ENCODE measurements at places on chromosomes 6 and 20.

GRCh38 chr6:836276-836853, 143.4 kb upstream of the EXOC2 start:
- no peak for DNase-seq

DNA sequence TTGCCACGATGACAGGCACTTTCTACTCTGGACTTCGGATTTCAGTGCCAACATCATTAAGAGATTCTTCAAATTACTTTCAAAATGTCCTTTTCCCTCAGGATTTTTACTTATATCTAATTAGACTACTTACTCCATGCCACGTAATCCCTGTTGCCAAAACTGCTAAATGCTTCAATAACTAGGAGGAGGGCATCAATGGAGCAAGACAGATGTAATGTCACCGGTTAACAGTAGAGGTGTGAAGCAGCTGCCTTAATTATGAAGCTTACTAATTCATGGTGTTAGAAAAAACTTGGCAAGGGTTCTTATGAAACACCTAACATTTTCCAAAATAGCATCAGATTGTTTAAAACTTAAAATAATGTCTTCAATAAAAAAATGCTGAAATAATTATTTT, 111.2 kb upstream of the SIM1 start:
- DNase-seq = no peak

- no peak for DNase-seq
These were observed 27.0 kb upstream of the MLIP start for GRCh38 chr6:54084231-54084630.

DNA sequence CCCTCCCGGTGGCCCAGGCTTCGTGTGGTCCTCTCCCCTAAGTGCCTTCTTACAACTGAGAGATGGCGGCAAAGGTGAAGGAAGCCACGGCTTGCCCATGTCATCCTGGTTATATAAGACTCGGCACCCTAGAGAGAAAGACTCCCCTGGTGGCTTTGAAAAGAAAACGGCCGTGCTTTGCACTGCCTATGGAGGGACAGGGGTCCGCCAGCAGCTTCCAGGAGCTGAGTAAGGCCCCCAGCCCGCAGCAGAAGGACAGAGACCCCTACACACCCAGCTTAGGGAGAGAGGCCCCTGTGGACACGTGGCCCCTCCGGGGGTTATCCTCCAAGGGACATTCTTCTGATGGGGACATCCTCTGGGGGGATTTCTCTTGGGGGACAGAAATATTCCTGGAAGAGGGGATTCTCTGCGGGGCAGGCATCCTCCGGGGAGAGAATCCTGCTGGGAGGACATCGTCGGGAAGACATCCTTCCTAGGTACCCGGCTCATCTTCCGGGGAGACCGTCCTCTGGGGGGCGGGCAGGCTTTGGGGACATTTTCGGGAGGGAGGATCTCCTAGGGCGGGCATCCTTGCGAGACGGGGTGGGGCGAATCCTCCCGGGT, 511 bp upstream of the OGFR start:
- DNase-seq = no peak

DNA sequence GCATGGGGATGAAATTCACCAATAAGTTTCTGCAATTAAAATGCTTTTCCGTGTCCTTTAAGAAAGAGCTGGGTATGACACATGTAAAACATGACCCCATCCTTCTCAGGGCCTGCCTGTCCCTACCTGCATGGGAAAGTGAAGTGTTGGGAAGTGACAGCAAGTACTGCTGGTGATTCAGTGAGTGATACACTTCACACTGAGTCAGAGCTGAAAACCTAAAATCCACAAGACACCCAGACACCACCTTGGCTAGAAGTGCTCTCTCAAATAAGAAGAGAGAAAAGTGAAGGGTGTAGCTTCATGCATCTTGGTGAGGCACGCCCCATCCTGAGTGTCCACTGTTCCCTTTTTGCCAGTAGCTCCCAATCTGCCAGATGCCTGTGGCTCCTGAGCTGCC, 3.3 kb downstream of the RAB22A start:
- DNase-seq = no peak

DNA sequence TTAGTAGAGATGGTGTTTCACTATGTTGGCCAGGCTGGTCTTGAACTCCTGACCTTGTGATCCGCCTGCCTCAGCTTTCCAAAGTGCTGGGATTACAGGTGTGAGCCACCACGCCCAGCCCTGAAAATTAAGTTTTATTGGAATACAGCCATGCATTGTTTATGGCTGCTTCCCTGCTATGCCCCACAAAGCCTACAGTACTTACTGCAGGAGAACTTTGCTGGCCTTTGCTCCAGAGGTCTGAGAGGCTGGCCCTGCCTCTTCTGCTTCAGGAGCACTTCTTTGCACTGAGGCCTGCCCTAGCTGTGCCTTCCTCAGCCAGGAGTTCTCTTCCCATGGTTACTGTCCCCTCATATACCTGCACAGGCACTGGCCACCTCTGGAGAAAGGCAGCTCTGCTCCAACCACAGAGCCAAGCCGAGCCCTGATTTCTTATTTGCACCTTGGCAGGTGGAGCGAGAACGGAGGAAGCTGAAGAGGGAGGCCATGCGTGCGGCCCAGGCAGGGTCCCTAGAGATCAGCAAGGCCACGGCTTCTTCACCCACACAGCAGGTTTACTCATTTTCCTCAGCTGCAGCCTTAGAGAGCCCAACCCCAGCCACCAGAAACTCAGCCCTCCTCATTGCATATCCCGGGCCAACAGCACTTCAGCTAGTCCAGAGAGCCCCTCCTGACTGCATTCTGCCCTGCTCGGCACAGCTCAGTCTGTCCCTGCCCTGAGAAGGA, 20.8 kb downstream of the C20orf173 start:
- no peak for DNase-seq

DNA sequence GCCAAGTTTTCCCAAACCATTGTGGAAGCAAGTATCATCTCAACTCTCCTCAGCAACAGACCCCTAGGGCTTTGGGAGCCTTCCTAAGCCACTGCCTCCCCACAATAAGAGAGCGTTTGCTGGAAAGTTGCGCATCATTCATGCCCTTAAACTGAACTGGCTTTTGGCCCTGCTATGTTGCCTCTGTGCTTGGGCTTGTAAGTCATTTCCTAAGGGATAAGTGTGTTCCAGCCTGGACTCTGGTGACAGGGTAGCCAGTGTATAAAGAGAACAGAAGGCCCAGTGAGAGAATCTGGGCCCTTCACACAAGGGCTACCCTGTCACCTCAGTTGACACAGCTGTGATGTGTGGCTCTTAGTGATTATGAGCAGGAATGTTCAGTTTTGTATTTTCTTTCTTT, 77.8 kb downstream of the COL9A1 start:
- DNase-seq = no peak

- peak; percentile 44 for DNase-seq
These were observed 23.7 kb downstream of the HLA-A start for GRCh38 chr6:29965873-29966601.

DNA sequence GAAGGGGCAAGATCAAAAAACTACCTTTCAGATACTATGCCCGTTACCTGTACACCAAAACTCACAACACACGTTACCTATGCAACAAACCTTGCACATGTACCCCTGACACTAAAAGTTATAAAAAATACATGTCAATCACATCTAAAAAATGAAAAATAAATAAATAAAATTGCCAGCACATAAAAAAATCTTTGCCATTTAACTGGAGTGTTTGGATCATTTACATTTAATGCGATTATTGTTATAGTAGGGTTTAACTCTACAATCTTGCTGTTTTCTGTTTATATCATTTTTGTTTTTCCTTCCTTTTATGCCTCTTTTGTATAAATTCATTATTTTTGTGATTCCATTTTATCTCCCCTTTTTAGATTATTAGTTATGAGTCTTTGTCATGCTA, 106.3 kb downstream of the RFX6 start:
- no peak for DNase-seq

GRCh38 chr6:135667691-135668455, 170.3 kb upstream of the AHI1 start:
- no peak for DNase-seq

DNA sequence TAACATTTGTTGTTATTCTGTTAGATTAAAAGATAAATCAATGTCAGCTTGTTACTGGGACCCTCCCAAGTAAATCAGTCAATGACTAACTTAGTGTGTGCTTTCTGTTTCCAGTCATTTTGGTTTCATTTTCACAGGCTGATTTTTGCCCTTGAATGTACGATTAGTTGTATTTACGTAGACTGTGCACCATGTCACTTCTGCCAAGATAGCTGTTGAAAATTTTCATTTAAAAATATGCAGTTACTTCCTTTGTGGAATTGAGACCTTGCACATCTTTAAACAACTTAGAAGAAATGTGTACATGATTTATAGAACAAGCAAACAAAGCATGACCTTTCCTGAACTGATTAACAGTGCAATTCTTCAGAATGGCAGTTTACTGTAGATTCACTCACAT, 944.8 kb upstream of the CITED2 start:
- DNase-seq = no peak

GRCh38 chr6:162963861-162964260, 236.1 kb downstream of the PACRG start:
- DNase-seq = no peak

DNA sequence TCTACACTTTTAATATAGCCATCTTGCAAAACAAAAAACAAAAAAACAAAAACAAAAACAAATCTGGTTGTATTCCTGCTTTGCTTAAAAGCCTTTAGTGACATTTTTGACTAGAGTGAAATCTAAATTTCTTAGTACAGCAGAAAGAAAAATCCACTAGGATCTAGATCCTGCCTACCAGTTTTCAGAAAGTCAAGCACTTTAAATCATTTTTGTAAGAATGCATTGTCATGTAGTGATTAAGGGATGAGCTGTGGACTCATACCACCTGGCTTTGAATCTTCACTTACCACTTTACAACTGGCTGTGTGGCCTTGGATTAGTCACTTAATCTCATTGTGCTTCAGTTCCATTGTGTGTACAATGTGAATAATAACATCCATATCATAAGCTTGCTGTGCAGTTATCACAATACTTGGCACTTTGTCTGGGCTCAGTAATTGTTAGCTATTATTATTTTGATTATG, 4.0 kb downstream of the MKKS start:
- no peak for DNase-seq

All from T-helper 1 cell (primary cell).